CD14-positive monocyte (primary cell): ENCODE measurements at places on chromosomes 5 and 9. TPM values are rescaled to one million over a fixed set of nuclear protein-coding genes. Genes with fewer than 3 reads are reported as not detected.

The PCDHGB1 gene
- not detected for polyA plus RNA-seq

The COL5A1 gene
- not detected for polyA plus RNA-seq

The PTGER4 gene
- polyA plus RNA-seq, result 44.4 TPM

The MATR3 gene
- polyA plus RNA-seq, result 137 TPM

The TIMD4 gene
- polyA plus RNA-seq, result not detected in 2 replicates

The ERGIC1 gene
- polyA plus RNA-seq, result 60.6 and 76.2 TPM in 2 replicates

The GARIN3 gene
- polyA plus RNA-seq, result not detected

The LHX2 gene
- not detected for polyA plus RNA-seq

The NTNG2 gene
- polyA plus RNA-seq, result 5.0 TPM

The PPP3R2 gene
- 0.11 TPM for polyA plus RNA-seq

The PLCXD3 gene
- not detected for polyA plus RNA-seq

The PRLR gene
- 0.88 TPM for polyA plus RNA-seq

The SIT1 gene
- 0.27 TPM for polyA plus RNA-seq

The ANKRD34B gene
- polyA plus RNA-seq, result 1.3 TPM

The C9orf152 gene
- not detected in 2 replicates for polyA plus RNA-seq

The RETREG1 gene
- polyA plus RNA-seq, result 3.5 TPM

The NEUROG1 gene
- polyA plus RNA-seq, result not detected in 2 replicates

The TMEM215 gene
- not detected in 2 replicates for polyA plus RNA-seq

The STRBP gene
- polyA plus RNA-seq, result 1.9 TPM

The TAF1L gene
- not detected for polyA plus RNA-seq

The ZNF462 gene
- not detected for polyA plus RNA-seq

The MARCOL gene
- not detected in 2 replicates for polyA plus RNA-seq

The OR1Q1 gene
- polyA plus RNA-seq, result not detected in 2 replicates

The PALM2AKAP2 gene
- polyA plus RNA-seq, result not detected

The NMUR2 gene
- not detected for polyA plus RNA-seq

The MYORG gene
- 0.05 TPM for polyA plus RNA-seq

The PCDHGA3 gene
- polyA plus RNA-seq, result not detected
